ENCODE measurements at places on chromosomes 2 and 18.

- no peak for DNase-seq
These were observed 865.4 kb upstream of the NXPH2 start for GRCh38 chr2:139645617-139646016.

DNA sequence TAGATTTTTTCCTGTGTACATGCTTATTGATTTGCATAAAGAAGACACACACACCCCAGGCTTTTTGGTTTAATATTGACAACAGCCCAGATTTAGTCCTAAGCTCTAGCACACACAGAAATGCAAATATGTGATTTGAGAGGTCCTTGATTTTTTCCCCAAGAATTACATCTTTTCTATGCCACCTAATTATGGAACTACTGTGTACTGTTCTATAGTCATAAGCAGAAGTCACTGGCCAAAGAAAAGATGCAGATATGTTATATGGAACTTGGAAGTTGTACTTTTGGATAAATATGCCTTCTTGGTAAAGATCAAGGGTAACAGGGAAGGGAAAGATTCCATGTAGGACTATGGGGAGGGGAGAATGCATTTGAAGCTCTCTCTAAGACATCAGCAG lies 105.6 kb downstream of the SETBP1 start:
- no peak for DNase-seq

- DNase-seq, result no peak
These were observed 80.6 kb downstream of the OTX1 start for GRCh38 chr2:63131196-63131595.

- DNase-seq, result no peak
These were observed 93.7 kb upstream of the THUMPD2 start for GRCh38 chr2:39872748-39873147.

GRCh38 chr18:24683925-24684324 lies 223.5 kb downstream of the HRH4 start:
- DNase-seq, result no peak

DNA sequence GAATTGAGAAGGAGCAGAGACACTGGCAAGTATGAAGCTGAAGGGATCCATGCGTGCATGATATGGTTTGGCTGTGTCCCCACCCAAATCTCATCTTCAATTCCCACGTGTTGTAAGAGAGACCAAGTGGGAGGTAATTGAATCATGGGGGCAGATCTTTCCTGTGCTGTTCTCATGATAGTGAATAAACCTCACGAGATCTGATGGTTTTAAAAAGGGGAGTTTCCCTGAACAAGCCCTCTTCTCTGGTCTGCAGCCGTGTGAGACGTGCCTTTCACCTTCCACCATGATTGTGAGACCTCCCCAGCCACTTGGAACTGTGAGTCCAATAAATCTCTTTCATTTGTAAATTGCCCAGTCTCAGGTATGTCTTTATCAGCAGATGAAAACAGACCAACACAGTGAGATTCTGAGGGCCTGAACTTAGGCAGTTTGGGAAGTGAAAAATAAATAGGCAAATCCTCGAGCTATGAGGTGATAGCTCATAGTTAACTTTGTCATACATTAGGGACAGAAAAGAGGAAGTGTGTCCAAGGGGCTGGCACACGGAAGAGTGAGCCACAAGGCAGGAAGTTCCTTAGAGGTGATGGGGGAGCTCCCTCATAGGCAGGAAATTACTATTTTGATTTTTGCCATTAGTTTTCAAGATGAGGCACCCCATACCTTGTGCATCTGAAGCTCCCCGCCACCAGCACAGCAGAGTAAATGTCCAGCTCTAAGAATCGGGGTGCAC lies 658.8 kb upstream of the ID2 start:
- no peak for DNase-seq

DNA sequence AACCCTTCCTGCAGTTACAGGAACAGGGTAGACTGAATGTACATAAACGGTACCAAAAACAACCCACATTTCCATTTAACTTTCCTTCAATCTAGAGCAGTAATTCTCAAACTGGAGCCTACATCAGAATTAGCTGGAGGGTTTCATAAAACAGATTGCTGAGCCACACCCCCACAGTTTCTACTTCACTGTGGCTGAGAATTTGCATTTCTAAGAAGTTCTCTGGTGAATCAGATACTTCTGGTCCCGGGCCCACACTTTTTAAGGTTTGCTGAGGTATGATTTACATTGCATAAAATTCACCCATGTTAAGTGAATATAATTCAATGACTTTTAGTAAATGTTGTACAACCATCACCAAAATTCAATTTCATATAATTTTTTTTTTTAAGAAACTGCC lies 113.7 kb downstream of the SRBD1 start:
- DNase-seq, result peak; percentile 0

- no peak for DNase-seq
These were observed 36.8 kb downstream of the ADAM23 start for GRCh38 chr2:206480161-206480560.

- no peak for DNase-seq
These were observed at the start of gene SEMA4C for GRCh38 chr2:96869822-96870625. SEMA4C (minus strand) TSS chr2:96870080; CDS start chr2:96867886, 2,194 bp downstream.

DNA sequence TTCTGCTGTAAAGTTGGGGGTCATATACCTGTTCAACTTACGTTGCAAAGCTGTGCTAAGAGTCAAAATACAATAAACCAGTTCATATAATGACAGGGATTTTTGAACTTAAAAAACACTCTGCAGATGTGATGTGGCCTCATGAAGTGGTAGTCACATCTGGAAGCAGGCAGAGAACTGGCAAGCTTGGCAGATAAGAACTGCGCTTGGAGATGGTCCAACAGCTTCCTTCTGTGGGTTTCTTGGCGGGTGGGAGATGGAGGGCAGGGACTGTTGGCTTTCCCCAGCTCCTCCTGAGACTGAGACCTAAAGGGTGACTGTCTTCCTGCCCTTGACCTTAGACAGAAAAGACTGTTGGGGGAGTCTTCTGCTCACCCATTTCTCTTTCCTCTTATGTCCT lies 140.4 kb downstream of the CTIF start:
- DNase-seq, result no peak

DNA sequence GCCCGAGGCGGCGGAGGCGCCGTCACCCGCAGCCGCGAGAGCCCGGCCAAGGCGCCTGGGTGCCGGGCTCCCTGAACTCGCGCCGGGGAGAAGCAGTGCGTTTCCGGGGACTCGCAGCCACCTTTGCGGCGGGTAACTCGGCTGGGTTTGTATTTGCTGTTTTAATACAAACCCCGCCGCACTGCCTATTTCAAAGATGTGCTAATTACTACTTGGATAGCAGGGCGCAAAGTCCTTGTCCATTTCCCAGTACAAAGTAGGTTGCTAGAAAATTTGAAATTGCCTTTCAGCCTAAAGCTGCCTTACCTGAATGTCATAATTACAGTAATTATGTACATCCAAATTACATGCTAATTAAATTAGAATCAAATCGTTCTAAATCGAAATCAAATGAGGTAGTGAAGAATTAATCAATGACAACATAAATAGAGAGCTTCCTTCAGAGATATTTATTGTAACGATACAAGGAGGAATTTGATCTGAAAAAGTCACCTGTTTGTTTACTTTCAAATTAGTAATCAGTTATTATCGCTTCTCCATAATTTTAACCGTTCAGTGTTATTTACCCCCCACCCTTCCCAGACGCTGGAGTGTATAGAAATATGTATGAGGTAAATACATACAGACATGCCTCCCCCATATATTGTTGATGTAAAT lies 8.1 kb downstream of the SP9 start:
- DNase-seq, result no peak

GRCh38 chr2:79100285-79100684 lies 12.5 kb upstream of the REG1B start:
- no peak for DNase-seq

DNA sequence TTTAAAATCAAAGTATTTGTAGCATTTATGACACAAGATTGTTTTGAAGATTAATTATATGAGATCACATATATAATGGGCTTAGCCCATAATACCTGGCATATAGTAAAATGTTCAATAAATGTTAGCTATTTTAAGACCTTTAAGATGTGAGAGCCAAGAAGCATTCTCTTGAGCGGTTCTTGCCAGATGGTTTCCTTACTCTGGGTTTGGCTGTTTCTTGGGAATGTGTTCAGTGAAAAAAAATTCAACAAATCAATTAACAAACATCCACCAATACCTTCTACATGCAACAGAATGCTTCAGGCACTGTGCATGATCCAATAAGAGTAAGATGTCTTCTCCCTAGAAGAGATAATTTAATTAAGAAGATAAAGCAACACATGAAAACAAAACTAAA lies 230.4 kb downstream of the CMPK2 start:
- DNase-seq, result no peak

- DNase-seq, result peak; percentile 20
These were observed 79.8 kb upstream of the SESTD1 start for GRCh38 chr2:179344280-179344964.

DNA sequence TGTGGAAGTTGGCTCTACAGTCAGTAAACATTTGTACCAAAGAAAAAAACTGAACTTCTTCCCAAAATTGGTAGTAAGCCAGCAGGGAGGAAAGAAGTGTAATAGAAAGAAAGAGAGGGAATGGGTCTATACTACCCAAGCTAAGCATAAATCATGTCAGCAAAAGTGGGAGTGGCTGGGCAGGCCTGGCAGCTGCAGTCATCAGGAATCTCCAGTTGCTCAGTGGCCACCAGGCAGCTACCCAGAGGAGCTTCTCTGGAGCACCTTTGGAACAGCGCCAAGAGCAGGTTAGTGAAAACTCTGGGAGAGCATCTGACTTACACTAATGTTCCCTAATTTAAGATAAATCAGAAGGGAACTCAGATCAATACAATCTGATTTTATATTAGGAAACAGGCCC lies 14.3 kb downstream of the FRZB start:
- DNase-seq, result no peak

- DNase-seq, result no peak
These were observed 4.7 kb downstream of the CREB1 start for GRCh38 chr2:207534417-207534816.

GRCh38 chr2:54540194-54540593 lies 84.1 kb downstream of the SPTBN1 start:
- no peak for DNase-seq

DNA sequence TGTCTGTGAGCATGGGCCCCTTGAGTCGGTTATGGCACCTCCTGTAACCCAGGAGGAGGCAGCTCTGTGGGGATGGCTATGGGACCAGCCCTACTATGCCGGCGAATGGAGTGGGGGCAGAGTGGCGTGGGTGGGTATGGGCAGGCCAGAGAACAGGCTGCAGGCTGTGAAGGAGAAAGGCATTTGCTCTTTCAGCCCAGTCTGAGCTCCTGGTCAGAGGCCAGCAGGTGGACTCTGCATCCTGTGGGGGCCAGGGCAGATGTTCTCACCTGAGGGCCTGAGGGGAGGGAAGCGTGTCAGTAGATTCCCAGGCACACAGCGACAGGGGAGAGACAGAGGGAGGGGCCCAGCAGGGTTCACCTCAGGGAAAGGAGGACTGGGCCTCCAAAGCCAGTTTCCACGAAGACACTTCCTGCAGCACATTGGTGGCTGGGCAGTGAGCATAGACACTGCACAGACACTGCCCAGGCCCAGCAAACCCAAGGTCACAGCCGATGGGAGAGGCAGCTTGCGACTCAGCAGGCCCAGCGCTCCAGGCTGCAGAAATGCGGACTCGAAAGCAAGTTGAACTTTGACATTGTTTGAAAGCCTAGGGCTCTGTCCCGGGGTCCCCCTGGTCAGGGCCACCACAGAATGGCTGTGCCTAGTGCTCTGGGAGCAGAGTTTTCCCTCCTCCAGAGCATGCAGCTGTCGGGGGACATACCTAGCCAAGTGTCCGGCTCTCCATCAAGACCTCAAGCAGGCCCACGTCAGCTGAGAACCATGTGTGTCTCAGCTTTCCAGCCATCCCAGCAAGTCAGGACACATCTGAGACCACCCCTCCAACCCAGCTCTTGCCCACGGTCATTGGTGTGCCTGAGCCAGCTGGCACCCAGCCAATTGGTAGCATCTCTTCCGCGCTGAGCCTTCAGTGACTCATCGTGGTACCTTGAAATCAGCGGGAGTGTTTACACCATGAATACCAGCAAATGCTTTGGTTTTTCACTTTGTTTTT lies 53.8 kb downstream of the TGOLN2 start:
- peak; percentile 53 for DNase-seq

DNA sequence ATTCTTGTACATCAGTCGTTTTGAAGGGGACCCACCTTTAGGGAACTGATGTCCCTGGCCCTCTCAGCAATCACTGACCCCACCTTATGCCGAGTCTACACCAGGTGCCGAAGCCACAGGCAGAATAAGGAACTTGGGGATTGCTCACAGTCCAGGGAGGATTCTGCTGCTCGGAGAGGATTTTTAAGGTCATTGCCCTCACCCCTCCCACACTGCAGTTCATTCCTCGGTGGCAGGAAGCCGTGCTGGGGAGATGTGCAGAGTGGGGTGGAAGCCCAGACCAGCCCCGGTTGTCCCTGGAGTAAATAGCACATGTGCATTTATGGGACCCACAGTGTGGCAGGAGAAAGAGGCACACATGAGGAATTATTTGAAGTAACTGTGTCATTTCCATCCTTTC lies 50.4 kb downstream of the PLB1 start:
- DNase-seq, result no peak

DNA sequence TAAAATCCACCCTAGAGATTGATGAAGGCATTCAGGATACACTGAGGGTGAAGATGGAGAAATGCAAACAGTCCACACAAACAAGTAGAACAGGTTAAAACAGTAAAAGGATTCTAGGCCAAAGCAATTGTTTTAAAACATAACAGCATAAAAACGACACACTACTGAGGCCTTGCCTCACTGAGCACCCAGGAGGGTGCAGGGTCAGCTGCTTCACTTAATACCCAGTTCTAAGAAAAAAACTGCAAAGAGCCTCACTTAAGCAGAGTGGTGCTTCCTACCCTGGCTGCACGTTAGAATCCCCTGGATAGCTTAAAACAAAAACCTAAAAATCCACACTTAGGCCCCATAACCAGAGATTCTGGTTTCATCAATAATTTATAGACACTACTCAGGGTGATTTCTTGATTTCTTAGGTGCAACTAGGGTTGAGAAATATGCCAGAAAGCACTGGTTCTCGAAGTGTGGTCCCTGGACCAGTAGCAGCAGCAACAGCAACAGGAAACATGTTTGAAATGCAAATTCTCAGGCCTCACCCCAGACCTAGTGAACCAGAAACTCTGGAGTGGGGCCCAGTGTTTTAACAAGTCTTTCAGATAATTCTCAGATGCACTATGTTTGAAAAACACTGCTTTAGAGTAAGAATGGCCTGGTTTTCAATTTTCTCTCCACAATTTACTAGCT lies 279.1 kb downstream of the ZEB2 start:
- no peak for DNase-seq
